ENCODE measurements at places on chromosomes 2 and 18.

- no peak overlapping the region for H3K27ac ChIP-seq
- no peaks in the 10 kb centered on the region for H3K36me3 ChIP-seq
- no peaks in the 10 kb centered on the region for H3K27me3 ChIP-seq
- DNase-seq = peak; percentile 84
- peaks cover 6% of the 10 kb centered on the region for H3K4me1 ChIP-seq
- H3K4me3 ChIP-seq = no peak overlapping the region
Observed at GRCh38 chr2:11123856-11124759, 31.2 kb upstream of the SLC66A3 start.

GRCh38 chr2:70855667-70856066, 20.1 kb upstream of the CD207 start:
- peaks cover 7% of the 10 kb centered on the region for H3K27me3 ChIP-seq
- H3K4me3 ChIP-seq = no peak overlapping the region
- no peak overlapping the region for H3K27ac ChIP-seq
- DNase-seq = no peak

DNA sequence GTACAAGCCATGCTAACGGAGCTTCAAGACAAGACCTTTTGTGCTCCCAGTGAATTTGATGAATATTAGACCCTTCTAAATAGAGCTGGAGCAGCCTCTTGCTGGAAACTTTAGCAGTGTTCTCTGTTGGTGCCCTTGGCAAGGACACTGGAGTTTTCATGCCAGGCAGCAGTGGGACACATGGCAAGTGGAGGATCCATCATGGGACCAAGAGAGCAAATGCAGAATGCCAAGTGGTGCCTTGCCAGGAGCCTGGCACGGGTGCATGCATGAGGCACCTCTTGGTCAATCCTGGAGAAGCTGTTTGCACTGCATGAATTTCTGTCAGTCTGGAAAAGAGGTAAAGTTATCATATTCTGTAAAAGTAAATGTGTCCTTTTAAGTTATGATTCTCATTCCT, 59.1 kb downstream of the NETO1 start:
- H3K4me3 ChIP-seq = no peak overlapping the region
- DNase-seq = no peak
- H3K4me1 ChIP-seq = no peaks in the 10 kb centered on the region
- no peaks in the 10 kb centered on the region for H3K36me3 ChIP-seq
- no peaks in the 10 kb centered on the region for H3K27me3 ChIP-seq

DNA sequence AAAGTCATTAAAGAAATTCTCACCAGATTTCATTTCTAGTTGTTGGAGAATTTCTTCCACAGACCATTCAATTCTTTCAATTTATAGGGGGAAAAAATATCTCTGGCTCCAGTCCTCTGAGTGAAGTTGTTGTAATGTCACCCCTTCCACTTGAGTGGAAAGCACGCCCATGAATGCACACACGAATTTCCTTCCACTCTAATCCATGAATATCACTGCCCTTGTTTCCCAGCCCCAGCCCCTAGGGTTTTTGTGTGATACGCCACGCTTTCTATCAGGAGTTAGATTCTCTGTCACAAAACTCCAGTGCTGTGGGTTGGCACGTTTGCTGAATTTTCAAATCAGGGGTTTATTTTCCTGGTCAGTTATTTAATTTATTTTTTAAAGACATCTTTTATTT, 38.1 kb downstream of the CDCA7 start:
- H3K36me3 ChIP-seq = no peaks in the 10 kb centered on the region
- no peak for DNase-seq

GRCh38 chr2:85734015-85734414, 19.8 kb upstream of the ATOH8 start:
- no peaks in the 10 kb centered on the region for H3K4me1 ChIP-seq
- no peak overlapping the region for H3K27ac ChIP-seq
- no peaks in the 10 kb centered on the region for H3K36me3 ChIP-seq
- peaks cover 13% of the 10 kb centered on the region for H3K27me3 ChIP-seq

GRCh38 chr2:30164131-30164925, 17.5 kb downstream of the YPEL5 start:
- no peak overlapping the region for H3K4me3 ChIP-seq
- H3K27ac ChIP-seq = no peak overlapping the region
- no peaks in the 10 kb centered on the region for H3K27me3 ChIP-seq
- peaks cover 7% of the 10 kb centered on the region for H3K4me1 ChIP-seq

DNA sequence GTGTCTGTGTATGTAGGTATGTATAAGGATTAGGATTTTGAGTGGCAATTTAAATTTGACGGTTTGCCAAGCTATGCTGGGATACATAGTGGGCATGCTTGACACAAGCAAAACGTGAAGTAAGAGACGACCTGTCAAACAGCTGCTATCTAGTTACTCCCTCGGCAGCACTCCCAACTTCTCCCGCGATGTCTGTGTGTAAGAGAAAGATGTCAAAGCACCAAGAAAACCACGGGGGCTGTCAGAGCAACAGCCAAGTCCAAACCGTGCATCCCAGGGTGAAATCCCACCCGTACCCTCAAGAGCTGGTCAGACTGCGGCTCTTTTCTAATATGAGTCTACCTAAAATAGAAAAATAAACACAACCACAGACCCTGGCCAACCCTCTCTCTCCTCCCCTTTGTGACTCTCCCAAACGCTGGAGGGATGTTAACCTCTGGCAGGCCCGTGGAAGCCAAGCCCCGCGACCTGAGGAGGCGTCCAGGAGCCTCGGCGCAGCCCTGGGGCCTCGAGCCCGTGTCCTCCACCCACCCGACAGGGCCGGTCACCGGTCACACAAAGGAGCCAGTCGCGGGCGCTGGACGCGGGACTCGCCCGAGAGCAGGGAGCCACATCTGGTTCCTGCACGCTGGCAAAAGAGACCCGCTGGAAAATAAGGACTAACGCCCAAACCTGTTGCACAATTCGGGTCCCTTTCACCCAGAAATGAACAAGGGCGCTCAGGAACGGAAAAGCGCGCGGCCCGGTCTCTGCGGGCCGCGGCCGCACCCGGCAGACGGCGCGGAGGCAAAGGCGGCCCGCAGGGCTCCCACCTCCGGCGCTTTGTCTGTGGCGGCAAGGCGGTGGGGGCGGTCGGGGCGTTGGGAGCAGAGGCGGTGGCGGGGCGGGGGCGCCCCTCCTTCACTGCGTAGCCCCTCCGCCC, 925 bp downstream of the SESTD1 start:
- H3K27ac ChIP-seq = no peak overlapping the region
- H3K4me3 ChIP-seq = peak overlapping the region; percentile 78
- DNase-seq = peak; percentile 27
